NCI-H187 treated with DMSO at 0.1 percent for 48 hours (cell line): ENCODE measurements at places on chromosomes 3 and 15.

DNA sequence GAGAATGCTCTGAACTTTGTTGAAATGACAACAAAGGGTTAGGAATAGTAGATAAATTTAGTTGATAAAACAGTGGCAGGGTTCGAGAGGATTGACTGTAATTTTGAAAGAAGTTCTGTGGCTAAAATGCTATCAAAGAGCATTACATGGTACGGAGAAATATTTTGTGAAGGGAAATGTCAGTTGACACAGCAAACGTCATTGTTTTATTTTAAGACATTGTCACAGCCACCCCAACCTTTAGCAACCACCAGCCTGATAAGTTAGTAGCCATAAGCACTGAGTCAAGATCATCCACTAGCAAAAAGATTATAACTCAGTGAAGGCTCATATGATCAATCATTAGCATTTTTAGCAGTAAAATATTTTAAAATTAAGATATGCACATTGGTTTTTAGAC, 8.7 kb upstream of the ST3GAL6 start:
- DNase-seq: no peak

DNA sequence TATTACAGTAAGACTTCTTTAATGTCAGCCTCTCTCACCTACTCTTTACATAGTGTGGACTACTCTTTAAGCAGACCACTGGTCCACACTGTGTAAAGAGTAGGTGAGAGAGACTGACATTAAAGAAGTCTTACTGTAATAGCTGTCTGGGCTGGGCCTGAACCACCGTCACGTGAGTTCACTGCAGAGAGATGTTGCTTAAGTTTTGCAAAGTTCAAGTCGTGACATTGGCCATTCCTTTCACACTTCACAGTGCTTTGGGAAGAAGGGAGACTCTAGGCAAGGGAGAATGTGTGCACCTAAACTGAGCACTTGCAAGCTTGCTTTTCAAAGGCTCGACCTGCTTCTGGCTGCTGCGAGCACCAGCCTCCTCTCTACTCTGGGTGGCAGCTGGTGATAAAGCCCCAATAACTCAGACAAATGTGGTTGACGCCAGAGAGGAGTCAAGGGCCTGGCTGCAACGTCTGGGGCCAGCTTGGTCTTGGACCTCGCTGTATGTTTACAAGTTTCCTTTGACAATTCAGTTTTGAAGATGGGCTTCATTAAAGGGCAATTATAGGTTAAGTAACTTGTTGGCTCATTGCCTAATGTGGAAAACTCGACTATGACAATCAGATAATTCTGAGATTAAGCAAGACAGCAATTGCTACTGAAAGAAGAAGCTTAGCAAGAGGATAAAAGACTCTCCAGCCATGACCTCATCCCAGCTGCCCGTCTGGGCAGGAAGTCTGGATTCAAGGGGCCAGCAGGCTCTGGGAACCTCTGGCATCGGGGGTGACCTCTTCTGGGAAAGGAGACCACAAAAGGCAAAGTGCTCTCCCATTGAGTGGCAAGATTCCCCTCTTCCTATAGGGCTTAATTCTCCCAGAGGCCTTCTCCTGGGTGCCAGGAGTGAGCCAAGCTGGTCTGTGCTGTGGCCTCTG, 242.1 kb upstream of the TLE3 start:
- no peak for DNase-seq

DNA sequence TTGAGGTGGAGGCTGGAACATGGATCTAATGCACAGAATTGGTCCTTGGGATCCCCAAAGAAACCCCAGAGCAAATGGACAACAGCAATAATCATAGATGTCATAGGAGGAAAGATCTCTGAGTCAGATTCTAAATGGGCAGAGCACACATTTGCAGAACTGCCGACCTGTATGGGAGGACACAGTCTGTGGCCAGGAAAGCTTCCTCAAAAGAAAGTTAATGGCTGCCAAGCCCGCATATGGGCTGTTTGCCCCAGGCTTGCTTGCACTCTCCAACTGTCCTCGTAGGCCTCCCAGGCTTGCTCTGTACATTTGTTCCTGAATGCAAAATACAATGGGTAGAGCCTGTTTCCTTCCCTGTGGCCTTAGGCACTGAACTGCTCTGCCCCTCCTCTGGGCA, 102.0 kb upstream of the PLXNA1 start:
- no peak for DNase-seq

GRCh38 chr3:52934630-52935530, 37.5 kb upstream of the STIMATE start:
- DNase-seq: no peak
